ENCODE measurements at places on chromosomes 12 and 14.

GRCh38 chr12:108333898-108334699 lies 5.0 kb downstream of the CMKLR1 start:
- DNase-seq = no peak

GRCh38 chr14:20546877-20547276 lies 14.0 kb downstream of the RNASE9 start:
- DNase-seq = no peak

DNA sequence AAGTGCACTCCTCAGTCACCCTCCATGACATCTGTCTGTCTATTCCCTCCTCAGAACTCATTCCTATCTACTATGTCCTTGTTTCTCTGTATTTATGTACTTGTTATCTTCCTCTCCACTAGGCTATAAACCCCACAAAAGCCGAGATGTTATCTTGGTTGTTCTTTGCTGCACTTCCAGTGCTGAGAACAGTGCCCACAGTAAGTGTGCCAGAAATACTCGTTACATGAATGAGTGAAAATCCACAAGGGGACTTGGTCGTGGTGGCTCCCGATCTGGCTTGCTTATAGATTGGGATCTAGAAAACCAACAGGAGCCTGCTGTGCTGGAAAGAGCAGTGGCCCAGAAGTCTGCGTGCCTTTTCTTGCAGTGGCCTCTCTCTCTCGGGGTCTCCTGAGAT lies 111.9 kb upstream of the PRMT8 start:
- DNase-seq = no peak

GRCh38 chr12:98745578-98746391 lies 100.7 kb downstream of the APAF1 start:
- peak; percentile 52 for DNase-seq

- no peak for DNase-seq
Observed at GRCh38 chr12:113200021-113200797, 14.7 kb downstream of the RITA1 start.

- peak; percentile 82 for DNase-seq
Observed at GRCh38 chr12:108302403-108303311, 36.5 kb downstream of the CMKLR1 start.

- peak; percentile 78 for DNase-seq
Observed at GRCh38 chr14:73662487-73662943, 17.7 kb downstream of the DNAL1 start.

All from AG20443 (cell line).